Lung microvascular endothelial cell (primary cell): ENCODE measurements at places on chromosomes 1 and 21. TPM values are rescaled to one million over a fixed set of nuclear protein-coding genes. Genes with fewer than 3 reads are reported as not detected.

The CTSK gene
- 0.60 and 0.65 TPM in 2 replicates for total RNA-seq

The PLEKHN1 gene
- under 0.01 and 0.22 TPM in 2 replicates for total RNA-seq

GRCh38 chr1:62435231-62436038, 1.4 kb upstream of the USP1 start:
- no peak for DNase-seq

GRCh38 chr1:163267962-163268361, 53.8 kb upstream of the NUF2 start:
- no peak for DNase-seq

GRCh38 chr21:36684957-36685714, 13.8 kb upstream of the SIM2 start:
- DNase-seq, result no peak

DNA sequence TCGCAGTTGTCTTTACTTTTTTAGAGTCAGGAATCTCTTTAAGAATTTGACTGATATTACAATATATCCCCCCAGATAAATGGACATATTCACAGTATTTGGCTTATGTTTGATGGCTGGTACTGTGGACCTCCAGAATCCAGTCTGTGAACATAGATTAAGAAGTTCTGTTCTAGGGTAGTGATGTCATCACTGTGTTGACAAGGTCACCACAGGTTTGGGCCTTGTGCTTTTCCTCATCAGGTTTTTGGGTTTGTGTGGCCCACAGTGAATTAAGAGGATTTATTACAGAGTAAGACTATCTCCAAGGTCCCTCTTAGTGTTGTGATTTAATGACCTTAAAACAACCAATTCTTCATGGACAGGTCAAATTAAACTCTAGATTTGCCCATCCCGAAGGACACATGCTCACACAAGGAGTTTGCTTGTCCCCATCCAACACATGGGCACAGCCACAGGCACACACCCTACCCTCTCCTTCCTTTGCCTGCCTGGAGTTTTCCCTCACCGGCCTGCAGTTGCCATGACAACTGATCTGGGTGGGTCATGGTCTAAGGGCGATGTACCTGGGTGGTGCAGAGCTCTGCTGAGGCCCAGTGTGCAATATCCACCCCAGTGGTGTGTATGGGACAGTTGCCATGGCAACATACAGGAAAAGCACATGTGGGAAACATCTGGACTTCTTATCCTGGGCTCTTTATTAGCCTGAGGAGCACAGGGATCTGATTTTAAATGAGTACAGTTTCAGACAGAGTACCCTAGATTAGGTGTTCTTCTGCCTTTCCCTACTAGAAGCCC, 98.6 kb downstream of the NAV1 start:
- peak; percentile 35 for DNase-seq

GRCh38 chr1:114648503-114648902, 21.3 kb downstream of the DENND2C start:
- no peak for DNase-seq

GRCh38 chr21:21101911-21102310, 103.7 kb downstream of the NCAM2 start:
- DNase-seq, result no peak
